ENCODE measurements at places on chromosomes 5 and 9.
A peak's percentile ranks its signal among the peaks of the same experiment; 100 is the strongest.

GRCh38 chr5:54325610-54326311 is 15.4 kb upstream of the ARL15 start:
- no peak for DNase-seq

DNA sequence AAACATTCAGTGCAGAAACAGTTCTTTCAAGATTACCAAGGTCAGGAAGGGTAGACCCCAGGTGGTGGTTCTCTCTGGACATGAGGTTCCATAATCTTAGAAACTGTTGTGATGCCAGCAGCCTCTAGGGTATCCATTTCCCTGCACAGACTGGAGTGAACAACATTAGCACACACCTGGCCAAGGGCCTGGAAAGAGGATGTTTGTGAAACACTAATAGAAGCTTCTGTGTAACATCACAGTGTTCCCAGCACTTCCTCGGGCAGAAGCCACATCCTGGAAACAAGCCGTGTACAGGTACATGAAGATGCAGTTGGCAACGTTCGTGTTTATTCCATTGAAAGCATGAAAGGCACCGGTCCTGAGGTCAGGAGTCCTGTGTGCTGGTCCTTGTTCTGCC is 598.2 kb upstream of the KLF4 start:
- no peak for DNase-seq

- no peak for DNase-seq
Observed at GRCh38 chr5:173352366-173353349, 24.4 kb upstream of the STC2 start.

DNA sequence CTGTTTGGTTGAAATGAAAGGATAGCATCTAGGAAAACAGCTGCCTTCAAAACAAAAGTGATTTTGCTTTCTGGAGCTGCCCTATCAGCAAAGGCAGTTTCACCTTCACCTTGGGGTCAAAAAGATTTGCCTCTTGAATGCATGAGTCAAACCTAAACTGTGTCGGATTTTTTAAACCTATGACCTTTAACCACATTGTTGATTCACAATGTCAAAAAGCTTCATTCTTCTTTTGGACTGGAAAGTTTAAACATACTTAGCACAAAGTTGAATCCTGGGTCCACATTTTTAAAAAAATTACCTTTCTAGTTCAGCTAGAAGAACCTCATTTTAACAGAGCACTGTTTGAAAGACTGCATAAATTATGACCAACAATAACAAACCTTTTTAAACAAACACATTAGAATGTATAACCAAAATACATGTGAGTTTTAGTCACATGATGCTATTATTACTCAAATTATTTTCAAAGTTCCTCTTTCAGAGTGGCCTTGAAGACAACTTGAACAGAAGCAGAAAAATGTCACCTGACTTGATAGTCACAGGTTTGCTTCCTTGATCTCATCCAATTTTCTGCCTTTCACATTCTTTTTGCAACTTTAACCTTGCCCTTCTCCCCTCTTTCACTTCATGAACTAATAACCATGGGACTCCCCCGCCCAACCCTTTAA is 109.7 kb upstream of the LHFPL2 start:
- DNase-seq, result no peak

- DNase-seq, result no peak
Observed at GRCh38 chr5:68333649-68334552, 118.3 kb downstream of the PIK3R1 start.

DNA sequence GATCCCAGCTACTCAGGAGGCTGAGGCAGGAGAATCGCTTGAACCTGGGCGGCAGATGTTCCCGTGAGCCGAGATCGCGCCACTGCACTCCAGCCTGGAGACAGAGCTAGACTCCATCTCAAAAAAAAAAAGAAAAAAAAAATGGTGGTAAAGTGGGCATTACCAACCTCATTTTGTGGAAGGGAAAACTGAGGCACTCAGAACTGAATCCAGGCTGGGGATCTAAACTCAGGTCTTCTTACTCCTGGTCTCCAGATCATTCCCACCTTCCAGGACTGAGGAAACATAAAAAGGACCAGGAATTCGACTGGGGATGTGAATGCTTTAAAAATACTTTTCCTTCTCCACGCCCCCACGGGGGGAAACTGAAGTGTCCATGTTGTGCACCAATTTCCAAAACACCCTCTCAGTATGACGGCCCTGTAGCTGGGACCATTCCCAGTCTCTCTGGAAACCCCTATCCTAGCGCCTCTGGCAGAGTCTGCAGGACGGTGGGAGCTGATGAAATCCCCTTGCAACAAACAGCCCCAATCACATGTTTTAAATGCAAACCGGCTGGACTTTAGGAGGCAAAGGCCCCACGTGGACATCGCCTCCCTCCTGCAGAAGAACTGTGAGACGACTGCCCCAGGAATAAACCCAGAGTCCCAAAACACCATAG is 8.9 kb upstream of the AKNA start:
- DNase-seq, result peak; percentile 68

DNA sequence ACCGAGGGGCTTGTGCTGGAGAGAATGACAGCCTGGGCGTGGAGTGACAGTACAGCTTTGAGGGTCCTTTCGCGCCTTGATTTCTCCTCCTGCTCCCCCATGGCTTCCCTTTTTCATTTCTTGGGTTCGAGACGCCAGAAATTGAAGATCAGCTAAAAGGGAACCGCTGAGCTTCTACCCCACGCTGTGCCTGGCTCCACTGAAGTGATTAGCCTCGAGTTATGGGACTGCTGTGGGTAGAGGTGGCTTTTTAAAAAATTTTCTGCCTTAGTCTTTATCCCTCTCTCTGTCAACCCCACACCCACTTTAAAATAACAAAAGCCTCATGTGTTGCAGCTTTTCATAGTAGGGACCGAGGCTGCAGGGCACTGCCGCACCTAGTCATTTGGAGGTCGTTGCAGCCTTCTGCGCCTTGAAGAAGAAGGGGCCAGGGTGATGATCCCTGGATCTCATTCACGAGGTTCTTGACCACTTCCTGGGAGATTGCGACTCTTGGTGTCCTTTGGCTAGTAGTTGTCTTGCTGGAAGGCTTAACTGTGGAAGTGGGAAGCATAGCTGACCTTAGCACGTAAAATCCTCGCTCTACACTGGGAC is 603 bp downstream of the PPIP5K2 start:
- no peak for DNase-seq

DNA sequence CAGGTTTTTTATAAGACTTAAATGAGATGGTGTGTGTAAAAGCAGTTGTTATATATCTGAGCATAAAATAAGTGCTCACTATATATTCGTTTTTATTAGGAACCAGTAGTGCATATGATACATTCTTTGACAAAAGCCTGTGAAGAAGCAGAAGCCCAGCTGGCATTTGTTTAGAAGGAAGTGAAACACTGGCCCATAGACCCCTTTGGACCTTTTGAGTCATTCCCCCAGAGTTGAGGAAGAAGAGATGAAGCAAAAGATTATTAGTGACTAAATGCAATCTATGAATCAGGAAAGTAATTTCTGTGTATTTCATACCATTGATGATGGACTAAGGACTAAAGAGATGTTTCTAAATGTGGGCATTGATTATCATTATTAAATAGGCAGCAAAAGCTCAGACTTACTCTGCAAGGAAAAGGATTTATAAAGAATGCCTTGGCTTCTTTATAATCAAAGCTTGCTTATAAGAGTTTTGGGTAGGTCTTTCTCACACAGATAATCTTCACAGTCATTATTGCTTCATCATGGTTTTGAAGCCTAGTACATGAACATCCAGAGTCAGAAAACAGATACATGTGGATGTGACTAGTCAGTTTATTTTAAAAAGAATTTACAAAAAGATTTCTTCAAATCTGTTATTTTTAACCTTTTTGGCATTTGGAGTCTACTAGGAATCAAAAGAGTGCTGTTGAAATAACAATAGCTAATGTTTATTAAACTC is 16.9 kb upstream of the FER start:
- DNase-seq, result no peak

DNA sequence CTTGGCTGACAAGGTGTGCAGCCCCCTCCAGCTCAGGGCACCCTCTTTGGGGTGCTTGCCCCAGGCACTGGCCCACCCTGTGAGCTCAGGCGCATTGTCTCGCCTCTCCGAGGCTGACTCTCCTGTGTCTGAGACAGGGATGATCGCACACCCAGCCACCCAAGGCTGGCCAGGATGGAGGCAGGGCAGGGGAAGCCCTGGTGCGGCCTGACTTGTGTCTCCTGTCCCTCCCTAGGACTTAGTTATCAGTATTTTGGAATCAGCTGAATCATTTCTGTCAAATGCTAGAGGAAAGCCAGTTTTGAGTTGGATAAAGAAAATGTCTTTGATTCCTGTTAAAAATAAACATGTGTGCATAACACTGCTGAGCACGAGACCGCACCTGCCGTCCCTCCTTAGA is 2.5 kb upstream of the DBH start:
- peak; percentile 71 for DNase-seq

DNA sequence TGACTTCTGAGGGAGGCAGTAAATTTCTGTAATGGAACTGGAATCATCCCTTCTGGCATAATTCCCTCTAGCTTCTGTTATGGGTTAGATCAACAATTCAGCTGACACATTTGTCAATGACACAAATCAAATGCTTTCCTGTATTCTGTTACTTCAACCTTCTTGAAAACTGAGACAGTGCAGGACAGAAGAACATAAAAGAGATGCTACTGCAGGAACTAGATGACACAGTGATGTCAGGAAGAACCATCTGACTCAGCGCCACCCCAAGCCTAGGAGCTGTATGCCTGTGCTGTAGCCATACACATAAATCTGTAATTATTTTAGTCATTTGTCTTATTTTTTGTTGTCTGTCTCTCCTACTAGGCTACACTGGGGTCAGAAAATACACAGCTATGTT is 18.2 kb upstream of the CEP120 start:
- DNase-seq, result no peak

GRCh38 chr9:123660691-123661466 is 269.0 kb downstream of the DENND1A start:
- DNase-seq, result no peak

- no peak for DNase-seq
Observed at GRCh38 chr9:2321523-2322148, 300.0 kb upstream of the VLDLR start.

- DNase-seq, result no peak
Observed at GRCh38 chr5:20286512-20286911, 298.5 kb upstream of the CDH18 start.

DNA sequence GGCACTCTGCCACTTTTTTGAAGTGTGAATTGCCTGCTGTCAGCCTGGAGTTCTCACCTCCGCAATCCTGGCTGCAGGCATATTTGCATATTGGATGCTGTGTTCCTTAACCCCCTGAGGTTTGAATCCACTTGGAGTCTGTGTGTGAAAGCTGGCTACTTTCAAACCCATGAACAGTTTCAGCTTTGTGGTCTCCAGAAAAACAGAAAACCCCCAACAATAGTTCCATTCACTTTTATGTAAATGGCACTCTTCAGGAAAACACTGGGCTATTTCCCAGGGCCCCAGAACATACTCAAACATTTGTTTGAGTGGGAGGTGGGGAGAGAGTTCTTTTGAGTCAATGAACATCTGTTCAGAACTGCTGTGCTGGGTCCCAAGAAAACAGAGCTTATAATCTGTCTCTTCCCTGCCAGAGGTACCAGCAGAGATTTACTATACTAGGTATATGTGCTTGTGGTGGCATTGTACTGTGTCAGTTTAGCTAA is 5.0 kb downstream of the NUDT2 start:
- DNase-seq, result peak; percentile 52

- DNase-seq, result peak; percentile 36
Observed at GRCh38 chr5:154782812-154783592, 27.8 kb downstream of the LARP1 start.

- DNase-seq, result no peak
Observed at GRCh38 chr9:78297672-78297961, 692 bp downstream of the PSAT1 start.

- DNase-seq, result no peak
Observed at GRCh38 chr5:119270960-119271757, 84.7 kb upstream of the TNFAIP8 start.

DNA sequence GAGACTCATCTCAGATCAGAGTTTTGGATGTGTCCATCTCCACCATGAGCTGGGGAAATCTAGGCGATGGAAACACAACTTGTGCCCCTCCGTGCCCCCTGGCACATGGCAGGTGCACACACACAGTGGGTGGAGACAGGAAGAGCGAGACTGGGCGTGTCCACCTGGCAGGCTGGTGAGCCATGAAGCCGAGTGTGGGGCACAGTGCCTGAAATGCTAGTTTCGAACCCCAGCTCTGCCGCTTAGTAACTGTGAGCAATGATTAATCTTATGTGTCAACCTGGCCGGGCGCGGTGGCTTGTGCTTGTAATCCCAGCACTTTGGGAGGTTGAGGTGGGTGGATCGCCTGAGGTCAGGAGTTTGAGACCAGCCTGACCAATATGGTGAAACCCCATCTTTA is 80.8 kb upstream of the RNU6ATAC start:
- no peak for DNase-seq

GRCh38 chr9:105154723-105155191 is 89.7 kb upstream of the SLC44A1 start:
- no peak for DNase-seq

- no peak for DNase-seq
Observed at GRCh38 chr9:28135549-28135948, 562.3 kb upstream of the C9orf72 start.

DNA sequence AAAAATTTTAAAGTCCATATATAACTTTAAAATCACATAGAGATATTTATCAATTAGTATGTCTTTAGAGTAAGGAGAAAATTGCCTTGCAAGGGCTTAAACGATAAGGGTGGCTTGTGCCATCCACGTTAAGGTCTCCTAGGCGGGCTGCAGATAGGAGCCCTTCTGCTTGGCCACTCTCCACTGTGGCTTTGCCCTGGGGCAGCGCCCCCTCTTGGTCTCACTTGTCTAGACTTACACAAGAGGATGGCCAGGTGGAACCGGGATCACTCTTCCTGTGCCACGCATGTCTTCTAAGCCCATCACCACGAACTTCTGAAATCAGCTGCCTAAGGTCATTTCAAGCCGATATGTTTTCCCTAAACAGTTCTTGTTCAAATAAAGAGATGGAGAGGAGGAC is 2.9 kb downstream of the FPGS start:
- DNase-seq, result peak; percentile 91

- DNase-seq, result no peak
Observed at GRCh38 chr9:123860603-123861002, 69.3 kb downstream of the DENND1A start.

- DNase-seq, result peak; percentile 93
Observed at GRCh38 chr9:34592895-34593601, 3.5 kb upstream of the CNTFR start.

DNA sequence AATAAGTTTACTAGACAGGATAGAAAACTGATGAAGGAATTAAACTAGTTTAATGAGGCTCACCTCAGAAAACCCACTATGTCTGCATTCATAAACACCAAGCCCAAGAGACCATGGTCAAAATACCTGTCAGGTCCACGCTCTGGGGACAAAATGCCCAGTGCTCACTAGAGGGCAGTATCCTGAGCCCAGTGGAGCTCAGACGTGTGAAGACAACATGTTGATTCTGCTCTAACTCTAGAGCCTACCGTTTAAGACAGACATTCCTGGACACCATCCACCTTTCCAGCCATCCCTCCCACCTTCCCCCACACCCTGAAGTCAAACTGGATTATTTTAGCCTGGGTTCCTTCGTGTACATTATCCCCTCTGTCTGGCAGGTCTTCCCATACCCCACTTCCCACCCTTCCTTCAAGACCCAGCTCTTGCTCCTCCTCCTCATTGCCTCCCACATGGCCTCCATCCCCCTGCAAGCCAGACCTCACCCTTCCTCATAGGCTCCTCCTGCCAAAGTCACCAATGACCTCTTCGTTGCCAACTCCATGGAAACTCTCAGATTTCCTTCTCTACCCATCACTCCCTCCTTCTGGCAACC is 142.3 kb upstream of the FSTL4 start:
- peak; percentile 66 for DNase-seq

GRCh38 chr5:103041071-103041676 is 78.8 kb downstream of the GIN1 start:
- no peak for DNase-seq

All from H7 (cell line).